Stimulated activated CD4-positive, alpha-beta T cell treated with anti-CD3 and anti-CD28 coated beads, Interleukin-1b, Interleukin-23, amount 100 ng/mL, for 4 hours (primary cell): ENCODE measurements at places on chromosomes 3 and 15.

DNA sequence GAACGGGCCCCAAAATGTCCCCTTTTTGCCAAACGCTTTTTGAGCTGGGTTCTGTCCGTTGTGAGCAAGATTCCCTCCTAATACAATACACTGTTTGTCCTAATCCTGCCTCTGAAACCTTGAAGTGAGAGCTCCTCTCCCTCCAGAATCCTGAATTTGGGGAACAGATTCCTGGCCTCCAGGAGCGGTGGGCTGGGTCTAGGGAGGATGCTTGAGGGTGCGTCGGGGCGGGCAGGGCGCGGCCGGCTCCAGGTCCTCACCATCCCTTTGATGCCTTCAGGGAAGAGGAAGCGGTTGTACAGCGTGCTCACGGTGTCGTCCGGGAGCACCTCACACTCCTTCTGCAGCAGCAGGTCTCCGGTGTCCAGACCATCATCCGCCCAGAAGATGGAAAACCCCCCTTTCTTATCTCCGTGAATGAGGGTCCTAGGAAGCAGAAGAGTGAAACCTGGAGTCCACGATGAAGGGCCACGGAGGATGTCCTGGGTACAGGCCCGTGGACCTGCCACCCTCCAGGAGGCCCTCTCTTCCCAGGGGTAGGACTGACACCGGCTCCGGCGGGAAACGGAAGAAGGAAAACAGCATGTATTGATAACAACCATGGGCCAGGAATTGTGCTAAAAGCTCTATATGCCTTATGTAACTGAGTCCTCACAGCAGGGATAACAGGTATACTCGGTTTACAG, 23.2 kb downstream of the ALDH1L1 start:
- no peak for DNase-seq

DNA sequence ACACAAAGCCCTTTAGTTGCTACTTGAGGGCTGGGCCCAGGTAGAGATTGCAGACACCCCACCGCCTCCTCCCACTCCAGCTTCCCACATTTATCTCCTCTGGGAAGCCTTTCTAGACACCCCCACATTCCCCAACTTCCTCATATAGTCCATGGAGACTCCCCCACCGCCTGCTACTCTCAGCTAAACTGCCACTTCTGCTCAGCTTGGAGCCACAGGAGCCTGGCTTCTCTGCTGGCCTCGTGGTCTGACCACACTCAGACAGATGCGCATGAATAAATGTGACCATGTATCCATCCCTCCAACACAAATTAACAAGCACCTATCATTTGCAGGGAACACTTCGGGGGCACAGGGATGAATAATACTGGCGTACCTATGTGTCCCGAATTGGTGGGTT, 10.5 kb upstream of the ACSBG1 start:
- DNase-seq: no peak

DNA sequence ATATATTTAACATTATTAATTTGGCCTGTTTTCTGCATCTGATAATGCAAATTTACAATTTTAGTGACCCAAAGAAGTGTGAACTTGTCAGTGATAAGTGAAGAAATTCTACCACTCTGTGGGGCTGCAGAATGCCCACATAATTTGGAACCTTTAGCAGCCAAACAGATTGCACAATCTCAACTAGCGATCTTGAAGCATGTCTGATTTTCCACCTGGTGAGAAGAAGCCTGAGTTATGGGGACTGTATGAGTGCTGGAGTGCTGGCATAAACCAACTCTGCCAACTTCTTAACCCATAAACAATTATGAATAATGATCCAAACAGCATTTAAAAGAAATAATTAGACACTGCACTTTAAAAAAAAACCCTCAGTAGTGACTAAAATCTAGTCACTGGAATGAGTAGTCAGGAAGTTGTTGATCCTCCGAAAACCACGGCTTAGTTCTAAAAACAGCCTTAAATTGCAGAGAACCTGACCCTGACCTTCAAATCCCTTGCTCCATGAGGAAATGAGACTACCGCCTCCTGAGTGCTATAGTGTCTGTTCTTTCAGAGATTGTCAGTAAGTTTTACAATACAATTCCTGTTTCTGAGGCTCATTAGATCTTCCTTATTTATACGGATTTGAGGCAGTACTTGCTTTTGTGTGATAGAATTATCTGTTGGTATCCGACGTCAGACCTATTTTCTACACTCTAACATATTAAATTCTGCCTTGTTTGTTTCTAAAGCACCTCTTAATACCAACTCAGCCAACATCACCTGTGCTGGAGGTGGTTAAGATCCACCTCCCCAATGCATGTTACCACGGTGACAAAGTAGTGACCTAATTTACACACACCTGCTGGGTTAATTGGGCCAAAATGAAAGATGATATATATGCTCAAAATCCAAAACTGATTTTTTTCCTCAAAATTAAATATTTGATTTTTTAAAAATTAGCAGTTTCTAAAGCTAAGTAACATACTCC, 267.7 kb downstream of the ZBTB20 start:
- DNase-seq: no peak

GRCh38 chr3:106172780-106173179, 304.0 kb upstream of the CBLB start:
- DNase-seq: no peak

DNA sequence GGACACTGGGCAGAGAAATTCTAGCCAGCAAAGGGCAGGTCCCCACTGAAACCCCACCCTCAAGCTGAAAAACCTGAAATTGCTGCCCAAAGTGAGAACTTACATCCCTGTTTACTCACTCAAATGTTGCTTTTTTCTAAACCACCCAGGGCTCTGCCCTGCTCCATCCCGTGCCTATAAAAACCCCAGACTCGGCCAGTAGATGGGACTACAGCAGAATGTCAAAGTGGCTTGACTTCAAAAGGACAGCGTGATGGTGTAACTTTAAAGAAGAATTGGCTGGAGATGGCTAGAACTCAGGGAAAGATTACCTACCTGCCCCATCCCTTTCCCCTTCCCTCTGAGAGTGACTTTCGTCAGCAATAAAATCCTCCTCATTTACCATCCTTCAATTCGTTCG, 246.9 kb downstream of the PYDC2 start:
- DNase-seq: no peak

DNA sequence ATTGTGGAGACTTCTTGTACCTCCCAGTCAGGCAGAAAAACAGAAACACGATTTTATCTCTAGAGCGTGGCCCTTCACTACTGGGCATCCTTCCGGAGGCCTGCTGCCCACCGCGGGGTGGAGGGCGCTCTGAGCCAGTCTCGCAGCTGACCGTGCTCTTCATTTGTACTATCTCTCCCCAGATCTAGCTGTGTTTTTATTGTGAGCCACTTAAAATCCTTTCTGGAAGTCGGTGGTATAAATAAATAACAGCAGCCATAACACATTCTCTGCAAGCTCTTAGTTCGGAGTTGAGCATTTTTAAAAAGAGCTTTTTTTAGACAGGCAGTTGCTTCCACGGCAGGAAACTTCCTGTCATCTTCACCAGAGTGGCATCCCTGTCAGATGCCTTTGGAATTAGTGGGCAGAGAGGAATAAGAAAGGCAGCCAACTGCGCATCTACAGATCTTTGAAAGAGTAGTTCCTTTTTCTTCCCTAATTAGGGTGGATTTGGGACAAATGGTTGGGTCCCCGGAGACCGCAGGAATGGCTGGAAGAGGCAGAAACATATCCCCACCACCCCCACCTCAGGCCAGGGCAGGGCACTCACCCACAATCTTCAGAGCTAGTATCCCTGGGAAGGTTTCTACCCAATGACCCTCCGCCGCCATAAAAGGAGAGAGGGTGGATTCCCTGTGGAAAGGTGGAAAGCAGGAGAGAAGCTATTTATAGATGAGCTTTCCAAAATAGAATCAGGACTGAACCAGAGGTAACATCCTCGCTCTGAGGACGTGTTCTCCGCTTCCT, 91.1 kb downstream of the TOP2B start:
- DNase-seq: no peak

DNA sequence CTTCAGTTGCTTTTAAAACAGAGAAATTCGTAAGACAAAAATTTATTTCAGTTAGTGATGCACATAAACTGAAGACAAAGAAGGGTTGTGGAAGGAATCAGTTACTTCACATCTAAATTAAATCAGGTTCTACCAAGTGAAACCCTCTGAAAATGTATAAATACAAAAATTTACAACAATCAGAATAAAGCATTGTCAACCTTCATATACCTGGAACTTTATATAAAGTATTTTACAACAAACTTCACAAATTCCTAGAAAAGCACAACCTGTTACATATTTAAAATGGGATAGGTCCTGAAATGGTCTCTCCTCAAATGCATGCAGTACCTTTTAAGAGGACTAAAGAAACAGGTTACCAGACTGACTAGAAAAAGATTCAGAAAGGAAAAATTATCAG, 26.9 kb downstream of the ATOSA start:
- DNase-seq: no peak

- no peak for DNase-seq
Measured at GRCh38 chr3:105629718-105630117, 239.1 kb downstream of the CBLB start.

GRCh38 chr3:152190636-152191183, 78.0 kb upstream of the MBNL1 start:
- DNase-seq: no peak

DNA sequence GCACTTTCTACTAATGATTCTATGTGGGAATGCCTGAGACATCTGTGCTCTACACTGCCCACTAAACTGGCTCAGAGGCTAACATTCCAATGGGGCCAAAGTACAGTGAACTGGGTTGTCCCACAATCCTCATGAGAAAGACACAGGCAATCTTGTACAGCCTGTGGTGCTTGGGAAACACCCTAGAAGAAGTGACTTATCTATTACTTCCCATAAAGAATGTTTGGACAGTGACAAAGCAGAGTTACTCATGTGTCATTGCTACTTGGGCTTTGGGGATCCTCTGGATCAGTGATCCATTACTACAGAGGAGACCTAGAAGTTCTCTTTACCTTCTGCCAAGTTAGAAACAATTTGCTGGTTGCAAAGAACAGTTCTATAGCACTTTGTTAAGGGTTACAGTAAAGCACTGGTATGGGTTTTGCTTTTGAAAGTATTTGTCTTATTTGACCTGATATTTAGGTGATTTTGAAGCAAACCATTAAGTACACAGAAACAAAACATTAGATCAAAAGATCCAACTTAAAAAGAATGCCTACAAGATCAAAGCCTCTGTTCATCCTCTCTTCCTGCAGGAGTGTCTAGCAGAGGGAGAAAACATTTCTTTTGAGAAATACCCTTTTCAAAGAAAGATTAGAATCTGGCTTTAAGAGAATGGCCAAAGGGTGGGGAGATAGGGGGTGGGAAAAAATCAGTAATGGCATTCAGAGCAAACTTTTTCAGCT, 75.8 kb downstream of the CTNNB1 start:
- DNase-seq: no peak

DNA sequence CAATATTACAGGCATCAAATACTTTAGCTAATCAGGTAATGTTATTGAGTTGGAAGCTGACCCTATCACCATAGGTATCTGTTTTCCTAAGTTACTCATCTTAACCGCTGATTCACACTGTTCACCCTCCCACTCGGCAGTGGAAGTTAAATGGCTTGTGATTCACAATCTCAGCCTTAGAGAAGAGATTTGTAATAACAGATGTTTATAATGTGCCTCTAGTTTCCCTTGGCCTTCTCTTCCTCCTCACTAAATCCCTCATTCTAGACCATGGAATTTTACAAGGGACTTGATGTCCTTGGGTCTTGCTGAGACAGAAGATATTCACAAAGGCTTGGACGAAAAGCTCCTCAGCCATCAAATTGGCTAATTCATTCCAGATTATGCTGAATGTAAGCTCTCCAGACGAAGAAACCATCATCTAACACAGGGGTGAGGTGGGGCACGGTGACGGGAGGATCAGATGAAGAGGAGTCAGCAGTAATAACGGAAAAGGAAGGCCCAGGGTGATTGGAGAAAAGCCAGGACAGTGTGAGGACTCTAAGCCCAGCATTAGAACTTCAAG, 931.7 kb downstream of the MCTP2 start:
- DNase-seq: no peak

GRCh38 chr3:32422943-32423342, 31.3 kb downstream of the CMTM7 start:
- DNase-seq: no peak

DNA sequence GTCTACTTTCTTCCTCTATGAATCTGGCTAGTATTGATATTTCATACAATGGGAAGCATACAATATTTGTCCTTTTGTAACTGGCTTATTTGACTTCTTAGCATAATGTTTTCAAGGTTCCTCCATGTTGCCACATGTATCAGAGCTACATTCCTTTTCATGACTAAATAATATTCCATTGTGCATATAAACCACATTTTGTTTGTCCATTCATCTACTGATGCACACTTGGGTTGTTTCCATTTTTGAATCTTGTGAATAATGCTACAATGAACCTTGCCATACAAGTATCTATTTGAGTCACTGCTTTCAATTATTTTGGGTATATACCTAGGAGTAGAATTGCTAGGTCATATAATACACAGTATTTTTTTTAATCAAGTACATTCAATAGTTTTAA, 38.0 kb downstream of the OSBPL10 start:
- DNase-seq: no peak

GRCh38 chr3:58962040-58962651, 87.7 kb downstream of the CFAP20DC start:
- DNase-seq: no peak

GRCh38 chr15:91254766-91255165, 154.7 kb downstream of the SV2B start:
- no peak for DNase-seq

- DNase-seq: no peak
Measured at GRCh38 chr15:48766196-48766595, 44.7 kb downstream of the CEP152 start.

DNA sequence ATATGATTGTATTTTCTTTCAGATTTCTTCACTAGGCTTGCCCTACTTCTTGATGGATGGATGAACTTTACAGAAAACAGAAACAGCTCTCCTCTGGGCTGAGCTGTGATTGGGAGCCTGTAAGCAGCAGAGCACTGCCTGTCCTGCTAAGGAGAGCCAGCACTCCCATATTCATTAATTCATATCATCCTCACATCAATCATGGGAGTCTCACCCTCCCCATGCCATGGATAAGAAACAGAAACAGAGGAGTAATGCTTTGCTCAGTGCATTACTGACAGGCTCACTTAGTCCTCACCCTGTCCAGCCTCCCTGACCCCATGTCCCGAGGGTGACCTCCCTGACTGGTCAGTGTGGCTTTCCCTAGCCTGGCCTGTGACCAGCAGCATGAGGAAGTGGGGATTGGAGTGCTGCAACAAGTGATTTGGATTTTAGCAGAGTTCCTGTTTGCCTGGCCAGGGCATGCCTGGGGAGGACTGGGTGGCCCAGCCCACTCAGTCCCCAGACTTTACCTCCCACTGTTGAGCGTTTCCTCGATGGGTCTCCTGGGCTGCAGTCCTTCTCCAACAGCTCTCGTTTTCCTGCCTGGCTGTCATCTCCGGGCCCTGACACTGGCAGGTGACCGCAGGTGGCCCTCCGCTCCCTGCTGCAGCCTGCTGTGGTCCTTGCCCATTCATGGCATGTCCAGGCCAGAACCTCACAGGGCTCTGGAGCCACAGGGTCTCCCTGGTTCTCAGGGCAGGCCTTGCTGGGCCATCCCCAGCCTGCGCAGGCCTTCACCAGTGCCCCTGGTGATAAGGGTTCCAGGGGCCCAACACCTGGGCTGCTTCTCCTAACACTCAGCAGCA, 1.3 kb upstream of the TMIE start:
- no peak for DNase-seq

- DNase-seq: no peak
Measured at GRCh38 chr3:115859002-115859807, 235.9 kb downstream of the GAP43 start.
